Activated CD8-positive, alpha-beta memory T cell treated with anti-CD3 and anti-CD28 coated beads for 1 hour (primary cell): ENCODE measurements at places on chromosomes 16 and 17.

GRCh38 chr17:80802626-80803450 is 188.8 kb upstream of the CHMP6 start:
- DNase-seq: no peak

DNA sequence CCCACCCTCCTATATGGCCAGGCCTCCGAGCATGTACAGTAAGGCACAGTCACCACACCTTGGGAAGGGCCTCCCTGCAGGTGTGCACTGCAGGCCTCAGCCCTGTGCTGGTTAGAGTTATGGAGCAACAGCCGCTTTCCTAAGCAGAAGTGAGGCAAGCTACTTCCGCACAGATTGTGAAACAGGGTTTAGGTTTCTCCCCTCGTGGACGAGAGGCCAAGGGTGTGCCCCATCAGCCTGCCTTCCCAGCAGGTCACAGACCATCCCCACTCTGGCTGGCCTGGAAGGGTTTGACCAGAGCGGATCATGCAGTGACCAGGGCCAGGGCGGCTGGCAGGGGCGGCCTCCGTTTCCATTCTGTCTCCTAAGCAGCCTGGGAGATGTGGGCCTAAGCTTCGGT is 4.7 kb downstream of the MSRB1 start:
- DNase-seq: no peak

GRCh38 chr17:36578671-36579070 is 13.0 kb upstream of the DHRS11 start:
- no peak for DNase-seq

DNA sequence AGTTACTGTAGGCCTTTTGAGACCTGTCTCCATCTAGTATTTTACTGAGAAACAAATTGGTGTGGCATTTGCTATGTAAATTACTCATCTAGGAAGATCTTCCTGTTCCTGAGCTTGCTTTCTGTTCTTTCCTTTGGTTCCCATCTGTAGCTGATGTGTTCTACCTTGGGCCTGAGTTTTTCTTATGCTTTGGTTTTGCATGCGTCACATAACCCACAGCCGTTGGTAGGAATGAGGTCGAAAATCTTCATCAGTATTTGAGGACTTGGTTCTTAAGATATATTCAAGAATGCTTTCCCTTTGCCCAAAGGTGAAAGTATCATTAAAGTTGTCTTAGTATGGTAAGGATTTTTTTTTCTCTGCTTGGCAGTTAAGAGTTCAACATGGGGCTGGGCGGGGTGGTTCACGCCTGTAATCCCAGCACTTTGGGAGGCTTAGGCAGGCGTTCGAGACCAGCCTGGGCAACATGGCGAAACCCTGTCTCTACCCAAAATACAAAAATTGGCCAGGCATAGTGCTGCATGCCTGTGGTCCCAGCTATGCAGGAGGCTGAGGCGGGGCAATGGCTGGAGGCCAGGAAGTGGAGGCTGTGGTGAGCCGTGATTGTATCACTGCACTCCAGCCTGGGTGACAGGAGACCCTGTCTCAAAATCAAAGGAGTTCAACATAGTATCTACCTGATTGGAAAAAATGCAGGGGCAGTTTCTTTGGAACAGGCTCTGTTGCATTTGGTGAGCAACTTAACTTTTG is 28.8 kb downstream of the IST1 start:
- no peak for DNase-seq

DNA sequence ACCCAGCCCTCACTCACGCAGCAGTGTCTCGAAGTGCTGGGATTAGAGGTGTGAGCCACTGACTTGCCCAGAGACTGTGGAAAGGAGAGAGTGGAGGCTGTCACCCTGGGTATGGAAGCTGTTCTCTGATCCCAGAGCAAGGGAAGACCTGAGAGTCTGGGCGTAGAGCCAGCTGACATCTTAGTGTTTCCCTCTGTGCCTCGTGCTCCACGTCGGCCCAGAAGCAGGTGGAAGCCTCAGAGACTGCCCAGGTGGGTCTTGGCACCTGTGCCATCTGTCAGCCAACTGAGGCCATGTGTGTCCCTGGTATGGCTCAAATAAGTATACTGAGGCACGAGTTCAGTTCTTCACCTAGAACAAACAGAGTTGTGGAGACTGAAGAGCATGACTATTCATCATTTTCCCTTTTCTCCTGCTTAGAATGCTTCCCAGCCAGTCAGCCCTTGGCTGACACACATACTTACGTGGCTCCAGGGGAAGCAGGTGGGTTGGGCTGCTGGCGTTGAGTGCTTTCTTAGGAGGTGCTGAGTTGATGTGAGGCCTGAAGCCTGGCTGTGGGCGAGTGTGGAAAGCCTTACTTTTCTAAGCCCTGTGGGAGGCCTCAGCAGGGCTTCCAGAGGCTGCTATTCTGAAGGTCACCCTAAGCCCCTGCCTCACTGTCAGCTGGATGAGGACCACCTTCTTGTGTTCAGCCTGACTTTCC is 8.1 kb downstream of the CTRL start:
- DNase-seq: no peak
